GM23338 (cell line): ENCODE measurements at places on chromosomes 1 and 21. TPM values are rescaled to one million over a fixed set of nuclear protein-coding genes. Genes with fewer than 3 reads are reported as not detected.

GRCh38 chr1:220908757-220909156 lies 29.5 kb downstream of the HLX start:
- DNase-seq: peak; percentile 13

Gene WNT4
- 0.59 TPM in 1 of 2 replicates, not detected in the other for total RNA-seq

Gene GALNT2
- total RNA-seq: 37.2 and 48.3 TPM in 2 replicates

DNA sequence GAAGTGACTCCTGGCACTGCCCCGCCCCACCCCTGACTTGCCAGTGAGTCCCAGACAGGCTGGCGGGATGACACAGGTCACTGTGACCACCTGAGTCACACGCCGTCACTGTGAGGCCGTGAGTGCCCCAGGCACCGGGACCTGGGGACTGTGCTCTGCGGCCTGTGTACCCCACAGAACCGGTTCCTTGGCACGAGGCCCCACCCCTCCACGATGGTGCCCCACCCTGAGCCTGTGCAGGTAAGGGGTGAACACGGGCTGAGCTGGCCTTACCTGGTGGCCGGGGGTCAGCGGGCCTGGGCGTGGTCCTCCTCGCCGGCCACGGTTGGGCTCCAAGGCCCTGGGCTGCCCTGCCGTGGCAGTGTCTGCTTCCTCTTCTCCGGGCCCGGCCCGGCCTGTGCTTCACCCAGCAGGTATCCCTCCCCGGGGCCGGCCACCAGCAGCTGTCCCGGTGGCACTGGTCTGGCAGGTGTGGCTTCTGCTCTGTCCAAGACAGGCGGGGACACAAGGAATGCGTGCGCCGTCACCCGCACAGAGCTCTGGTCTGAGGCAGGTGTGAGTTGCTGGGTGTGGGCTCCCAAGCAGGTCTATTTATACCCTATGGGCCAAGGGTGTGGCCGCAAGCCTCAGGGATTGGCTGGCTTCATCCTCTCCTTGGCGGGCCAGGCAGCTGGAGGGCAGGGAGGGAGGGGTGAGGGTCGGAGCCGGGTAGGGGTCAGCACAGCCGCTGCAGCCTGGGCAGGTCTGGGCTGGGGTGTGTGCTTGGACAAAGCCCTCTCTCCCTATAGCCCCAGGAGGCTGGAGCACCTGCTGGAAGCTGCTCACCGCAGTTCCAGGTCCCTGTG lies at the start of gene RNF223:
TSS of gene RNF223 (minus strand) at position 564 of the 845 bp plus-strand sequence. CDS start 1,740 bp downstream, outside the sequence.
- no peak for DNase-seq

DNA sequence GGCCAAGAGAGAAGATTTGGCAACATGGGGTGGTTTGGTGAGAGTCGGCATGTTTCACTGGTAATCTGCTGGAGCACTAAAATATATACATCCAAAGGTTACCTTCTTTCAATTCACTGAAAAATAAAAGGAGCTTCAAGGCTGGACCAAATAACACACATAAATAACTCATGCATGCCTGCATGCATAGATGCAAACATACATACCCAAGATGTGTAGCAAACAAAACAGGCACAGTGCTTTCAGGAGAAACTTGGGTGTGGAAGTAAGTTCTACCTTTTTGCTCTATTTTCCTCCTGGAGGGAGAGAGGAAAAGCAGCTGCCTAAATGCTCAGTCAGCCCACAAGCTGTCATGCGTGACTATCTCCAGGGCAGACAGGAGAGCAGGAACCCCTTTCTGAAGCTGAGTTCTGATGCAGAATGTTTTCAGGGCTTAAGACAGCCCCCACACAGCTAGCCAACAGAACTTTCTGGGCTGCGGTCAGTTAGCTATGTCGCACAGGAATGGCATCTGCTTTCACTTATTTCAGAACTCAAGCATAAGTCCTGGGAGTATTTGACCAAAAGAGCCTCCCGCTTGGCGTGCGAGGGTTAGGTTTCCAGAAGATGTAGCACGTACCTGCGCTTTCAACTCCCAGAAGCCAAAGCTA lies 166.2 kb downstream of the TOMM20 start:
- DNase-seq: no peak

Gene OR2AK2
- 0.35 TPM in 1 of 2 replicates, not detected in the other for total RNA-seq

- no peak for DNase-seq
Measured at GRCh38 chr21:36753556-36753955, 54.6 kb downstream of the SIM2 start.

- DNase-seq: no peak
Measured at GRCh38 chr1:179969962-179970361, 15.4 kb downstream of the CEP350 start.

Gene RAB13
- 38.0 and 38.6 TPM in 2 replicates for total RNA-seq

Gene IRF6
- 9.3 and 11.7 TPM in 2 replicates for total RNA-seq

- DNase-seq: peak; percentile 29
Measured at GRCh38 chr1:240491156-240491555, 120.8 kb downstream of the GREM2 start.

Gene IL24
- total RNA-seq: not detected in 2 replicates

Gene CELA2A
- total RNA-seq: not detected in 2 replicates

DNA sequence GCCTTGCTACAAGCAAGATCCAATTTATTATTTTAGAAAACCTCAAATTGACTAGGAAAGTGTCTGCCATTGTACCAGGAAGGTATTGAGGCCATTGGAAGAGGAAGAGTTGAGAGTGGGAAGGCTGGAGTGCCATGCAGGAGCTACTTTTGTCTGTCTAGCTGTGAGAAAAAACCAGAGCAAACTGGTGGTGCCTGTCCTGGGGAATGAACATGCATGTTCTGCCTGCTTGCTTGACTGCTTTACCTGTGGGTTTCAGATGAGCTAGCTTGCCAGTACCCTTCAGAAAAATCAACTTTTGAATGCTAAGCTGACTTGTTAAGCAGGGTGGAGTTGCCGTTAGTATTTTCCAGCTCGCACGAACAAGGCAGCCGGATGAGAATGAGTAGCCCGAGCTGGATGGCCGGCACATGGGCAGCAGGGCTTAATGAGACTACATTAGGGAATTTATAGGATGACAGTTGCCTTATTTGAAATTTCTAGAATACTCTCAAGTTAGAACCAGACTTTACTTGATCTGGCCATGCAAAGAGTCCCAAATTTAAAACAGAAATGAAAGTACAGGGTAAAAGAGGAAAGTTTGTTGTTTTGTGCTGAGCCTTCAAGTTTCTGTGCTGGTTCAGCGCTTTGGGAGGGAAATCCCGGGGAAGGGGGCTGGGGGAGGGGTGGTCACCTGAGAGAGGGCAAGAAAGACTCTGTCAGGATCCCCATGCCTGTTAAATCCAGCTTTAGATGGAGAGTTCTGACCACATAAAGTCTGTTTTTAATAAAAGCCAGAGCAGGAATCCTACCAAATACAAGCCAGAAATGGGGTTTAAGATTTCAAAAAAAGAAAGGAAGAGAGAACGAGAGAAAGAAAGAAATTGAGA lies 29.6 kb upstream of the C1orf105 start:
- DNase-seq: peak; percentile 46

DNA sequence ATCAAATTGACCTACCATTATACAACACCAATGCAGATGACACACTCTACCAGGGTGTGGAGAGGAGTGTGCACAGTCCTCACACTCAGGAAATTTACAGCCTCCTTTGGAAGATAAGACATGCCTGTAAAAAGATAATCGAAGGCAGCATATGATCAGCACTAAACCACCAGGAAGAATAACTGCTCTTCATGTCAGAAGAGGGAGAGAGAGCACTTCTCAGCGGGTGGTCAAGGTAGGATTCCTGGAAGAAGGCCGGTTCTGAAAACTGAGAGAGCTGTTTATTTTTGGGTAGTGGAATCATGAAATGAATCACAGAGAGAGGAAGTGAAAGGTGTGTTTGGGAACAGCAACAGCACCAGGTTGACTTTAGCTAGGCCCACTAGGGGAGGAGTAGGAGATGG lies 14.0 kb upstream of the ZNF697 start:
- DNase-seq: no peak

Gene CD2
- not detected in 2 replicates for total RNA-seq

DNA sequence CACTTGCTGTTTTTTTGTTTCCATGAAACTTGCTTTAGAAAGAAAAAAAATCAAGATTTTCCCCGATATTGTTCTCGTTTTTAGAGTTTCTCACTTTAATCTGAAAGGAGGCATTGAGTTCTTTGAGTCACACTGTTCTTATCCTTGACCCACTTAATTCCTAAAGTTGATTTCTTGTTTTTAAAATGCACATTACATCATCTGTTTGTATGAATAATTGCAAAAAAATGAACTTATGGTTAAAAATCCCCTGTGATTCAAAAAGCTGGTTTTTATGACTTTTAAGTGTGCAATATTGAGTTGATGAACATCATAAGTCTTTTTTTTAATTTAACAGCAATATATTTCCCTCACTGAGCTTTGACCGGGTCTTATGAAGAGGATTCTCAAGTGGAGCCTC lies 131.6 kb downstream of the SNX7 start:
- DNase-seq: no peak

- DNase-seq: no peak
Measured at GRCh38 chr1:169784102-169784501, 10.6 kb downstream of the METTL18 start.

Gene C1orf198
- 46.5 and 46.6 TPM in 2 replicates for total RNA-seq

Gene TGFBR3
- total RNA-seq: 2.1 and 2.9 TPM in 2 replicates

Gene KRTAP10-4
- total RNA-seq: not detected in 2 replicates

- no peak for DNase-seq
Measured at GRCh38 chr1:8463144-8463927, 145.4 kb downstream of the SLC45A1 start.

Gene SPRR2G
- total RNA-seq: not detected in 2 replicates

Gene KIRREL1
- 35.2 and 41.0 TPM in 2 replicates for total RNA-seq

Gene DCST1
- not detected in 2 replicates for total RNA-seq

Gene SHE
- 0.43 and 0.69 TPM in 2 replicates for total RNA-seq

Gene LAMC2
- total RNA-seq: 19.0 and 19.5 TPM in 2 replicates

DNA sequence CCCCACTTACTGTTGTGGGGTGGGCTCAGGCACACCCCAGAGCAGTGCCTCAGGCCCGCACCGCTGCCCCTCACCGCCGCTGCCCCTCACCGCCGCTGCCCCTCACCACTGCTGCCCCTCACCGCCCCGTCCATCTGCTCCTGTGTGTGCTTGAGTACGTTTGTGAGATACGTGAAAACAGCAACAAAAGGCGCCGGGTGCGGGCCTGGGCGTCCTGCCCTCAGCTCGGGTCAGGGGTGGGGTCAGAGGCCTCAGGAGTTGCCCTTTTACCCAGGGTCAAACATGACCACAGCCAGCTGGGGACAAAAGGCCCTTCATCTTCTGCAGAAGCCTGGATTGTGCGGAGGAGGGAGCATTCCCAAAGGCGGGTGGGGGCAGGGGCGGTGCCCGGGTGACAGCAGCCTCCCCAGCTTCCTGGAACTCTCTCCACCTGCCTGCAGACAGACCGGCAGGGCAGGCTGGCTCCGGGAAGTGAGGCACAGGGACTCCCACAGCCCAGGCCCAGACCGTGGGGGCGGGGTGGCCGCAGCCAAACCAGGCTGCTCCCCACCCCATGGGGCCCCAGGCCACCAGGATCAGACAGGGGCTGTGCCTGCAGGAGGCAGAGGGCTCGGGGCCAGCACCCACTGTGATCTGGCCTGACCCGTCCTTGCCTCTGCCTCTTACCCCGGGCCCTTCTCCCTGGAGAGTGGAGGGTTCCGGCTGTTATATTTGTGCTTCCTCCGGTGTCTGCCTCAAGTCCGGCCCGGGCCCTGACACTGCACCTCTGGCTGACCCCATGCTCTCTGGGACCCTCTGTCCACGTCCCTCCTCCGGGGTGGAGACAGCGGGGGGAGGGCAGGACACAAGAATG lies 2.3 kb upstream of the VWA1 start:
- DNase-seq: peak; percentile 71

DNA sequence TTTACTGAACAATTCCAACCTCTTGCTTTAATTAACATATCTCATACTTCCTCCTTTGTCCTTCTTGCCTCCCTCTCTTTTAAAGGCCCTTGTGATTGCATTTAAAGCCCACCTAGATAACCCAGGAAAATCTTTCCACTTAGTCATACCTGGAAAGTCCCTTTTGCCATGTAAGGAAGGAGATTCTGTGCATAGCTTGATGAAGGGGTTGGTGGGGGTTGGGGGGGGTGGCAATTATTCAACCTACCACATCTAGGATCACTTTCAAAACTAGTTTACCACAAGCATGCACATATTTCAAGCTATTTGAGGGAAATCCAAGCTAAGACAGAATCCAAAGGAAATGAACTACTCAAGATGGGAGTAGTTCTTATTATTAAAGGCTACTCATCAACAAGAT lies 249.1 kb upstream of the PTBP2 start:
- no peak for DNase-seq

Gene CA14
- 41.3 and 42.9 TPM in 2 replicates for total RNA-seq

GRCh38 chr1:107972391-107973180 lies 7.6 kb upstream of the VAV3 start:
- no peak for DNase-seq

- DNase-seq: no peak
Measured at GRCh38 chr1:19737104-19737825, 62.5 kb downstream of the TMCO4 start.

Gene DENND2D
- 3.0 and 5.9 TPM in 2 replicates for total RNA-seq

DNA sequence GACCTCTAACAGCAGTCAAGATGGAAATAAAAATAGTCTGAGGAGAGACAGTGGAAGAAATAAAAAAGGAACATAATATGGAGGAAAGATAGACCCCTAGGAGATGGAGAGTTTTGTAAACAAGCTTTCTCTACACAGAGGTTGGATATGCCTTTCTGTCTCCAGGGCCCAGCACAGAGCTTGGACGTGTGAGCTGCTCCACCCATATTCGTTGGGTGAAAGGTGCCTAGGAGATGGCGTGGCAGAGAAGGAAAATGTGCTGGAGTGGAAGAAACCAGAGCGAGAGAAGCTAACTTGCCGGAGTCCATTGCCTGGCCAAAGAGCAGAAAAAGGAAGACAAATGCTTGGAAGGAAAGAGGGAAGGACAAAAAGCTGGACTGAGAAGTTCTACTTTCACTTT lies 78.3 kb upstream of the LMO4 start:
- DNase-seq: no peak

- DNase-seq: no peak
Measured at GRCh38 chr1:186443638-186444037, 17.3 kb downstream of the PDC start.

Gene TSPAN2
- total RNA-seq: 11.8 and 15.0 TPM in 2 replicates

GRCh38 chr1:17359031-17359430 lies 13.0 kb upstream of the PADI6 start:
- DNase-seq: peak; percentile 60

- no peak for DNase-seq
Measured at GRCh38 chr1:17875171-17875881, 120.2 kb downstream of the ACTL8 start.

DNA sequence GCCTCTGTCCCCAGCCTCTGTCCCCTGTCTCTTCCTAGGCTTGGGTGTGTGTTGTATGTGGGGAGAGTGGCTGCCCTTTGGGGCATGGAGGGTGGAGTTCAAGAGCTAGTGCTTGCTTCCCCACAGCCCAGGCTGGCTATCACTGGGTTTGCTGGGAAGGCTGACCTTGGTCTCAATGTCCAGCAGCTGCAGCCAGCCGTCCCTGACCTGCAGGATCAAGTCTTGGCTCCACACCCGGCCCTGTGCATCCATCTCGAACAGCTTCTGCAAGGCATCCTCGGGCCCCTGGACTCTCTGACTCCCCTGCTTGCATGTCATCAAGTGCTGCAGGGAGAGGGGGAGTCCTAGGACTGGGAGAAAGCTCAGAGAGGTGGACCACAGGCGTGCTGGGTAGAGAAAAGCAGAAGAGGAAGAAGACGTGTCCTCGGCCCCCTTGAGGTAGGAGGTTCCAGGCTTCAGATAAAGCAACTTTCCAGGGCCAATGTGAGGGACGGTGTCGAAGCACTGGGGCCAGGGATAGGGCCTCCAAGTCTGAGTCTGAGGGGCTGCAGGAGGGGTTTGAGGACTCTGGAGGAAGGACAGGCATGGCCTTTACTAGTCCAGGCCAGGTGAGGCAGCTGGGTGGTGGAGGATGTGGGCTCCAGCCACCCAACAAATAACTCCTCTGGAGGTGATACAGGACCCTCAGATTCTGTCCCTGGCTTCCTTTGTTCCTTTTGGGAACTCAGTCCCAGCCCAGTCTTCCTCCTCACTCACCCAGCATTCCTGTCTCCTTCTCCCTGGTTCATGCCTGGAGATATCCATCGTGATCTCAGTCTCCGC lies 4.0 kb downstream of the EPS8L3 start:
- no peak for DNase-seq
